ENCODE measurements at places on chromosomes 13 and 19.

DNA sequence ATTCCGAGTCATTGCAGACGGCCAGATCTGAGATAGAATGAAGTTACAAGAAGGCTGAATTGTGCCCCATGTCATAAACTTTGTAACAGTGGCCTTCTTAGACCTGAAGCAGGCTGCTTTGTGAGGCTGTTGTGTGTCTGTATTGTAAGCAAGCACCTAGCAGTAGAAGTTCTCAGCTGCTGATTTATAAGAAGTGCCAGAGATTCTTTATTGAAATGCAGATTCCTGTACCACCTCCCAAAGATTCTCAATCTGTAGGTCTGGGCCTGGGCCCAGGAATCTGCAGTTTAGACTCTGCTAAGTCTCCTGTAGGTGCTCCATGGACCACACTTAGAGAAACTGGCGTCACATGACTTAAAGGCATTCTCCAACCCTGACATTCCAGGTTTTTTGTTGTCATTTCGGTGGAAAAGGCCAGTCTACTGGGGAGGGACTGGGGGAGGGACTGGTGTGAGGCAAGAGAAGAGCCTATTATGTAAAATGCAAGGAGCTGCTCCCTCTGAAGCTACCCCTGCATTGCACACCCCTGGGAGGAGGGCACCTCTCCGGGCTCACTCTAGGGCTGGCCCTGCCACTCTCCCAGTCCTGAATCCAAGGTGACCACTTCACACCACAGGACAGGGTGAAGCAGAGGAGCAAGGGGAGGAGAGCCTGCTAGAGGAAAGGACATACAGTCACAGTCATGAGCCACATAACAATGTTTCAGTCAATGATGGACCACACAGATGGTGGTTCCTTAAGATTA lies 769 bp upstream of the TMEM272 start:
- no peak for DNase-seq

- DNase-seq = no peak
Measured at GRCh38 chr13:110268576-110269185, 38.3 kb downstream of the COL4A1 start.

- no peak for DNase-seq
Measured at GRCh38 chr19:5154799-5155426, 185.7 kb downstream of the PTPRS start.

GRCh38 chr13:79810669-79811068 lies 329.7 kb downstream of the NDFIP2 start:
- no peak for DNase-seq

GRCh38 chr13:112253631-112254030 lies 122.5 kb upstream of the SPACA7 start:
- DNase-seq = no peak

GRCh38 chr13:59247171-59247570 lies 916.6 kb downstream of the DIAPH3 start:
- peak; percentile 15 for DNase-seq

DNA sequence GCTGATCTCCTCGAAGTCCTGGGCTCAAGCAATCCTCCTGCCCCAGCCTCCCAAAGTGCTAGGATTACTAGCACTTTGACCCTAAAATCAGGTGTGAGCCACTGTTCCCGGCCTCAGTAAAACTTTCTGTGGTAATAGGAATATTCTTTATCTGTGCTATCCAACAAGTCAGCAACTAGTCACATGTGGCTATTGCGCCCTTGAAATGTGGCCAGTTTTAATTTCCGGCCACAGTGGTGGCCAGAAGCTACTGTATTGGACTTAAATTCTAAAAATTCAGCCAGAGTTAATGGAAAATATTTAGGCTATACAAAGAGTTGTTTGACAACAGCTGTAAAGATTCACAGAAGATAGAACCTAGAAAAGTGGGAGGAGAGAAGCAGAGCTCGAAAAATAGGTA lies 30.0 kb downstream of the KEAP1 start:
- DNase-seq = no peak

DNA sequence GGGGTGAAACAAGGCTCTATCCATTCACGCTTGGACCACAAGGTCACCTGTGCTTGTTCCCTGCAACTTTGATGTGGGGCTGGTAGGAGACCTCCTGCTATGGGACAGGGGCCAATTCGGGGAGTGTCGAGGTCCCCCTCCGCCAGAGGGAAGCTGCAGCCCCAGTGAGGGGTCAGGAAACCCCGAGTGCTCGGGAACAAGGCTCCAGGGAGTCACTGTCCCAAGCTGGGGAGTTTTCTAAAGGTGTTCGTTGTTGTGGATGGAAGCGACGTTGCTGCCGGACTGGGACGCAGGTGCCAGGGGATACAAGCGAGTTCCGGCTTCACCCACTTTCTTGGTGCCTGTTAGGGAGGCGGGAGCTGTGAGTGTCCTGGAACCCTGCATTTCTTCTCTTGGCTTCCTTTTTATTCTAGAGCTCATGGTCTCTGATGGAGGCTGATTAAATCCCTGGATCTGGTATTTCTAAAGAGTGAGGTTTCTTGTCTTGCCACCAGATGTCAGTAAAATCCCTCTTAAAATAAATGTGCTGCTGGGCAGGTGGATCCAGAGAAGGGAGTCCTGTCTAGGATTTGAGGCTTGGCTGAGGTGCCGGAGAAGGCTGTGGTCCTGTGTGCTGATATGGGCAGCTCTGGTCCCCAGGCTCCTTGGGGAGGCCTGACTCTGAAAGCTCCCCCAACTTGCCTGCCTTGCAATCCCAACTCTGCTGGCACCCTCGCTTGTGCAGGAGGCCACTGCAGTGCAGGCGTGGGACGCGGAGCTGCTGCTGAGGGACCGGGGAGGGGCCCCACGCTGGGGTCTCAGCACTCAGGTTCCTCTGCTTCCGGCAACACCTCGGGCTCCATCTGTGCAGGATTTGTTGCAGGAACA lies 153.9 kb downstream of the TEX29 start:
- DNase-seq = no peak

DNA sequence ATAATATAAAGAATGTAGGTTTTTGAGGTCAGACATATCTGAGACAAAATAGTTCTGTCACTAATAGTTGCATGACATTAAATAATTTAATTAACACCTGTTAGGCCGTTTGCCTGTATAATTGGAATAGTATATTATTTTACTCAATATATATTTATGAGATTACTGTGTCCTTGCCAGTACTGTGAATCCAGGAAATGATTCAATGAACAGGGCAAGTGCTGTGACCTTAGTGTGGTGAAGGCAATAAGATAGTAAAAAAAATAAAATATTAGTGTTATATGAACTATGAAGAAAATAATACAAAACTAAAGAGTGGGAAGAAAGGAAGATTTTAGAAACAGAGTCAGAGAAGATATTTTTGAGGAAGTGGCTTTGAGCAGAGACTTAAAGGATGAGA lies 403.7 kb downstream of the PCDH9 start:
- DNase-seq = no peak

- DNase-seq = no peak
Measured at GRCh38 chr19:18992696-18993095, 40.6 kb downstream of the SUGP2 start.

DNA sequence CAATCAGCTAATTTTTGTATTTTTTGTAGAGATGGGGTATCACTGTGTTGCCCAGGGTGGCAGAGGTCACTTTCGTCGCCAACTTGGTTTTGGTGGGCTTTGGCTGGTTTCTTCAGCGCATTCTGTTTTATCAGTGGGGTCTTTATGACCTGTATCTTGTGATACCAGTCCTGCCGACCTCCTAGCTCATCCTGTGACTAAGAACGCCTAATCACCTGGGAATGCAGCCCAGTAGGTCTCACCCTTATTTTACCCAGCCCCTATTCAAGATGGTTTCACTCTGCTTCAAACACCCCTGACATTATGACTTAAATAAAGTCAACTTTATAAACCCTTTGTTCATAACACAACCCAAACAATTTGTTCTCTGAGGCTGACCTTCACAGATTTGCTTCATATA lies 3.0 kb upstream of the ZNF878 start:
- no peak for DNase-seq

DNA sequence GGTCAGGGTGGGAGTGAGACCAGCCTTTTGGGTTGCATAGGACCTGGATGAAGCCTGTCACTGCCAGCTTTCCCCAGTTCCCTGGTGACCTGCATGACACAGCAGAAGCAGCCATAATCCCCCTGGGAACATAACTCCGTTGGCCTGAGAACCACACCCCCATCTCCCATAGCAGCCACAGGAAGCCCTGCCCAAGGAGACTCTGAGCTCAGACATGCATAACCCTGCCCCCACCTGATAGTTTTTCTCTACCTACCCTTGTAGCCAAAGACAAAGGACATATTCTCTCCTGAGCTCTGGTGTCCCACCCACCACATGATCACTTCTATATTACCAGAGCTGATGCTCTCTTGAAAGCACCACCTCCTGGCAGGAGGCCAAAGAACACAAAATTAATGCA lies 413.5 kb upstream of the HTR2A start:
- no peak for DNase-seq

- peak; percentile 95 for DNase-seq
Measured at GRCh38 chr19:53879140-53880081, 2.6 kb upstream of the PRKCG start.

DNA sequence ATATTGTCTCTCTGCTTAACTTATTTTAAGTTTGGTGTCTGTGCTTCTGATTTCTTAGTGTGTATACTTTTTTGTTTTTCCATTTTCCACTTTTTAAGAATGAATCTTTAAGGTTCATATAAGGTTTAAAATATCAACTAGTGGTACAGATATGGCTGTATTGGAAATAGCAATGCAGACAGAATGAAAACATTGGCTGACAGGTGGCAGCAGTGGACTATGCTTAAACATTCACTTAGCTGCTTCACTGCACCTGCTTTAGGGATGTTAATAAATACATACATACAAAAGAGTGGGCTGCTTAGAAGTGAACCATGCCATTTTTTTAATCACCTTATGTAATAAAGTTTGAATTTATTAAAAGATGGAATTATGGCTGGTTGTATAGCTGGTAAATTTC lies 27.3 kb downstream of the TM9SF2 start:
- DNase-seq = no peak

GRCh38 chr19:19145684-19146608 lies 7.7 kb upstream of the TMEM161A start:
- DNase-seq = peak; percentile 48

- no peak for DNase-seq
Measured at GRCh38 chr13:93004919-93005318, 221.7 kb upstream of the GPC6 start.

DNA sequence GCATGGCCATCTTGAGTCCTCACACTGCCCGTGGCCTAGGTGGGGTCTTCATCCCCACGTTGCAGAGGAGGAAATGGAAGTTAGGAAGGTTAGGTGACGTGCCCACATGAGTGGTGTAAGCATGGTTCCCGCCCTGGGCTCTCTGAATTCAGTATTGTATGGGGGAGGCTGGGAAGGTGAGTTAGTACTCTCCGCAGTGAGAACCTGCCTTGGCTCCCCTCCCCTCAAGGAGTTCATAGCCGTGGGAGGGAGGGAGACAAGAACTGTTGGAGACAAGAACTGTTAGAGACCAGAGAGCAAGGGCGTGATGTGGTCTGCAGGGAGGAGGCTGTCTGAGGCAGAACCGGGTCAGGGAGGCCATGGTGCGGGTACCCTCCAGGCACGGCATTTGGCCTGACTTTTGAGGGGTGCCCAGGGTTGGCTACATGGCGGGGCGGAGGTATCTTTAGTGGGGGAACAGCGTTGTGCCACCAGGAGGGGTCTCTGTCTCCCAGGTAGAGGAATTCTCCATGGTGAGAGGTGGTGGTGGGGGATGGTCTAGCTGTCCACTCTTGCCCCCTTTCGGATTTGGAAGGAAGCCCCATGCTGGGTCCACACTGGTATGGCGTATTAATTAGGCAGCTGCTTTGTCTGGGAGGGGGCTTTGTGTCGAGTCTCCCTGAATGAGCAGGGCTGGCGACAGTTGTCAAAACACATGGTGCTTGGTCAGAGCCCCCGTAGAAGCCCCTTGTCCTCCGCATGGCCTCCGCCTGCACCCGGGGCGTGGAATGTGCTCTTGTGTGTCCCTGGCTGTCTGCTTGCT lies 45.8 kb downstream of the CAPN12 start:
- DNase-seq = no peak

DNA sequence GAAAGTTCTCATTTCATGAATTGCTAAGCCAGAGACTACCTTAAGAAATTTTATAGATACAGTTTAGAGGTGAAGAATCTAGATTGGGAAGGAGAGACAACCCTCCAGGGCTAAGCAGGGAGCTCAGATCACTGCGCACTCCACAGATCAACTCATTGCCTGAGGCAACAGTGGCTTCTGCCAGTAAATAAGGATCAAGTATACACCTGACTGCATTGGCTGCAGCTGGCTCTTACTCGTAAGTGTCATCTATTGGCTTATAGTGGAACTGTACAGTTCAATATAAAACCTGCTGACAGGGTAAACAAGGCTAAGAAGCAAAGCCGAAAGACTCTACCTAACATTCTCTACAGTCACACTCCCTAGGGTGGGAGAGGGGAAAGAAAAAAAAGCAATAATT lies 18.0 kb upstream of the C1QTNF9B start:
- DNase-seq = no peak

GRCh38 chr13:30978981-30979956 lies 46.8 kb downstream of the TEX26 start:
- no peak for DNase-seq

- no peak for DNase-seq
Measured at GRCh38 chr19:42113641-42114348, 18.5 kb downstream of the POU2F2 start.

DNA sequence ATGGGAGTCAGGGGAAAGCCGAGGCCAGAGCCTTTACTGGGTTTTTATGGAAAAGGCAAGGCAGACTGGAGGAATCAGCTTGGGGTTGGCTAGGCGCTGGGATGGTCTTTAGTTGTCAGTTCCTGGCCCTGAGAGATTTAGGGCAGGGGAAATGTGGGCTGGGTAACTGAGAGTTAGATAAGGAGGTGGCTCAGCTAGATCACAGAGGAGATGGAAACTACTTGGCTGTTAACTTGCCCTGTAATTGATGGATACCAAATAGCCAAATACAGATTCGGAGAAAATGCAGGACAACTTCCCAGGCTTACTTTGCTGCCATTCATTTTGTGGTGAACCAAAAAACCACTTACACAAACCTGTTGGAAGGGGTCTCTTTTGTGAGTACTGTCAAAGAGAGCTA lies 54.0 kb downstream of the LRCH1 start:
- DNase-seq = no peak

GRCh38 chr13:105008604-105009003 lies 1526.9 kb downstream of the EFNB2 start:
- DNase-seq = no peak

DNA sequence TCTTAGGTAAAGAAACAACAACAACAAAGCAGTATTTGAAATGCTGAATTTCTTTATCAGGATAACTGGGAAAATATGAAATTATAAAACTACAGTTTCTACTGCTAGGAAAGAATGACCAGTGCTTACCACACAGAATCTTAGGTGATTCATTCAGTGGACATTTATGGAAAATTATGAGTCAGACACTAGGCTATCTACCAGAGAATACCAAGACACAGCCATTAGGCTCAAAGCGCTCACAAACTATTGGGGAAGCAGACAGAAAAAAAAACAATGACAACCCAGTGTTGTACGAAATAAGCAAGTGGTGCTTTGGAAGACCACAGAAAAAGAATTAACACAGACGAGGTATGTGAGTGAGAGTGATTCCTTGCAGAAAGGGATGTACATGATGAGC lies 1019.5 kb downstream of the PCDH9 start:
- DNase-seq = no peak

DNA sequence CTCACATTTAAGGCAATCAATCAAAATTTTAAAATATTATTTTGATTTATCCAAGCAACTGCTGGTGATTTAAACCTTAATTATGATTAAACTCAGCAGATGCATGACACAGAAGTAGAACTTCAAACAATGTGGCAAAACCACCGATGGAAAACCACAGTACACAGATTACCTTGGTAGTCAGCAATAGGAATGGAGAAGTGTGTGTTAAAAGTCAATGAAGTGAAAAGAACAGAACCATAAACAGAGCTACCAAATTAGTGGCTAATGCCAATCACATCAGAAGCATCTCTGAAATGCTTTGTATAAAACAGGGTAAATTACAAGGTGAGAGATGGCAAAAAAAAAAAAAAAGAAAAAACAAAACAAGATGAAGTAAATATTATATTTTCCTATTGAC lies 31.2 kb downstream of the KATNAL1 start:
- DNase-seq = no peak
